ENCODE measurements at places on chromosomes 5 and 9.

DNA sequence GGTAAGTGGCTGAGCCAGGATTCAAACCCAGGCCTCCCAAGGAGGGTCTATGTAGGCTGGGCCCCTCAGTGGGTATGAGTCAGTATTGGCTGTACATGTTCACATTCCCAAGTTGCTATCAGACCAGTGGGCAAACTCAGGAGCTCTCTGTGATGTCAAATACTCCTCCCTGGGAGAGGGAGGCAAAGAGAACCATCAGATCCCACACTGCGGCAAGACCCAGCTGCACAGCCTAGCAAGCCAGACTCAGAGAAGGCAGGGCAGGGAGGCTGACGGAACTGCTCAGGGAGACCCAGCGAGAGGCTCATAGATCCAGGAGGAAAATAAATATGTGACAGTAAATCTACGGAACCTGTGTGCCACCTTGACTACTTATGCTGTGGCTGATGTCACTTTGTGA, 42.6 kb upstream of the SAP30L start:
- DNase-seq = no peak

DNA sequence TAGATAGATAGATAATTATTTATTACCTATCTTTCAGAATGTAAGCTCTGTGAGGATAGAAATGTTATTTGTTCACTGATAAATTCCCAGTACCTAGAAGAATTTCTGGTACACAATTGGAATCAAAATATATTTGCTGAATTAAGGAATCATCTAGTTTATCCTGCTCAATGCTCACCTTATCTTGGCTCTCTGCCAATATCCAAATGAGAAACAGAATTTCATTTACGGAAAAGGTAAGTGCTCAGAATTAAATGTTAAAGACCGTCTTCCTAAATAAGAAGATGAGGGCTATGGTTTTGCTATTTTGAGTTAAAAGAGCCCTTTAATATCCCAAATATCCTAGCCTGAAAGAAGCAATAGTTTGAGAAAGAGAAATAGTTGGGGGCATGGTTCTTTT, 232.1 kb upstream of the PDE4D start:
- DNase-seq = no peak

- DNase-seq = no peak
These were observed 99.1 kb downstream of the COL23A1 start for GRCh38 chr5:178490935-178491652.

DNA sequence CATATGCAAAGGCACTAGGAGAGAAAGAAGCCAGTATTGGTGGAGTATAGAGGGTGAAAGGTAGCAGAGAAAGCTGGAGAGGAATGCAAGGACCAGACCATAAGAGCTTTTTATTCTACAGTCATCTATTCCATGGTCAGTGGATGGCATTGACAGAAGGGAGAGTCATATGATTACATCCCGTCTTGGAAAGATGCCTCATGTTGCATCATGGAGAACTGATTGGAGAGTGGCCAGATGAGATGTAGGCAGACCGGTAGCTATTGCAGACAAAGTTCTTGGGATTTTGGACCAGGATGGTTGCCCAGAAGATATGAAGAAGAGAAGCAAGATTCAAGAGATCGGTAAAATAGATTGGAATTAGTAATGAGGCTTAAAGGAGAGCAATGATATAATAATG, 260.7 kb downstream of the CHSY3 start:
- DNase-seq = peak; percentile 78

- no peak for DNase-seq
These were observed 1830.1 kb upstream of the NUDT12 start for GRCh38 chr5:105392710-105393149.

GRCh38 chr5:35374584-35374983, 144.3 kb upstream of the PRLR start:
- DNase-seq = no peak

GRCh38 chr9:93590609-93591234, 14.3 kb downstream of the PHF2 start:
- DNase-seq = no peak

GRCh38 chr9:111799915-111800526, 5.3 kb upstream of the SHOC1 start:
- DNase-seq = no peak

DNA sequence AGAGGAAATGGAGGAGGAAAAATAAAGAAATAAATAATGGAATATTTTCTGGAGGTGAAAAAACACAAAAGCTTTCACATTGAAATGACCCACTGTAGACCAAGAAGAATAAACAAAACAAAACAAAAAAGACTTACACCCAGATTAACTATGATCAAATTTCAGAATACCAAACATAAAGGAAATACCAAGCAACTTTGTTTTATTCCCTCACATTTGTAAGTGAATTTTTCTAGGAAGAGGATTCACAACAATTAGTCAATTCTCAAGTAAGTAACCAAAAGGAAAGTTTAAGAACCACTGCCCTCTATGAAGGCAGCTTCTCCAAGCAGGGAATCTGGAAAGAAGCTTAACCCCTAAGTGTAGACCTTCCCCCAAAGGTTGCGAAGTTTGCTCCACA, 29.6 kb upstream of the B4GALT1 start:
- no peak for DNase-seq

GRCh38 chr5:5221724-5222123, 81.6 kb downstream of the ADAMTS16 start:
- peak; percentile 73 for DNase-seq

GRCh38 chr5:55577353-55578060, 42.7 kb upstream of the PLPP1 start:
- DNase-seq = peak; percentile 53

DNA sequence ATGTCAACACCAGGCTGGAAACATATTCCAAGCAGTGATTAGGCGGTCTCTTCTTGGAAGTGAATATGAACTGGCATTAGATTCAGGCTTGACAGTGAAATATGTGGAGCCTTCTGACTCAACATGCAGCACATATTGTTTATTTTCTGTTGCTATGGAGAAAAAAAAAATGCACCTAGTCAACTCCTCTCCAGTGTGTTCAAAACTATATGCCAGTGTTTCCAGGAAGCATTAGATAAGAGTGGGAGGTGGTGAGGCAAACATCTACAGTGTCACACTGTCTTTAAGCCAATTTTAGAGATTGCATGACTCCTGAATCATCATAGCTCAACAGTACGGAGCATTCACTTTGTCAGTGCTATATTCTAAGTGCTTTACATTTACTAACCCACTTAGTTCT, 117.9 kb downstream of the HCN1 start:
- DNase-seq = no peak

DNA sequence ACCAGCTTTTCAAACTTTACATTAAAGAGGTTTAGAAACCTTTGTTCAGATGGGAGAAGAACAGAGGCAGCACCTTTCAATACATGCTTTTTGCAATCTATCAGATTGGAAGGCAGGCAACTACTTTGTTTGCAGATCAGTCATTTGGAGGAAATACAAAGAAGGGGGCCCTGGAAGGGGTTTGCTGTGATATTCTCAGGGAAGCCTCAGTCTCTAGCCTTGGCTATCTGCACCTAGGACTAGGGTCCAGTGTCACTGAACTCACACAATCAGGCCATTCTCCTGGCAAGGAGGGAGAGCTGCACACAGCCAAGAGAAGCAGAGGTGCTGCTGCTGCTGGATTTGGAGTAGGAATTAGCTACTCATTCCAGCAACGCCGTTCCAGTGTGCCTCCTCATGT, 79.5 kb downstream of the CRB2 start:
- no peak for DNase-seq

GRCh38 chr9:68747043-68747533, 42.0 kb downstream of the PIP5K1B start:
- no peak for DNase-seq
